ENCODE measurements at places on chromosomes 13 and 19.

DNA sequence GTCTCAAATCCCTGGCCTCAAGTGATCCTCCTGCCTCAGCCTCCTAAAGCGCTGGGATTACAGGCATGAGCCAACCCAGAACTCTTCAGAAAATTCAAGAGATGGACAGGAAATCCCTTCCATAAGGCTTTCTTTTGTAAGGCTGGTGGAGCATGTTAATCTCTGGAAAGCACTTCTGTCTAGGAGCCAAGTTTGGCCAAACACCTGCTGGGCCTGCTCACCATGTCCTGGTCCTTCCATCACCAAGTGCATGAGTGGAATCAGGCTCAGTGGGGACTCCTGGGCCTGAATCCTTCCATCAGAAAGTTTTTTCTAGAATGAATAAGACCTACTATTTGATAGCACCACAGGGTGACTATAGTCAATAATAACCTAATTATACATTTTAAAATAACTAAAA, 148.0 kb downstream of the DCLK1 start:
- no peak for DNase-seq

DNA sequence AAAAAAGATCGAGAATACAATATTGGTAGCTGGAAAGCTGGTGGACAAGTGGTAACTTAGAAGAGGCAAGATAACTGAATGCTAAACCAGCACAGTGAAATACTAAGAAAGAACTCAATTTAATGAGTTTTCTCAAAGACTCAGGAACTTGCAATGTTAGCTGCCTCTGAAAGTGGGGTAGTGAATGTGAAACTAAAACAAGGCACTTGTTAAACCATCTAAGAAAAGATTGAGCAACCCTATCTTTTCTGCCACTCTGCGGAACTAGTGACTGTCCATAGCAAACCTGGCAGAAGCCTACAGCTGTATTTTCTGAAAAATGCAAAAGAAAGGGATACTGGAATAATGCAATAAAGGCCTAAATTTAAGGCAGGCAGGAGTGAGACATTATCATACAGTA, 1574.4 kb upstream of the PRR20A start:
- no peak for DNase-seq

GRCh38 chr13:34347784-34348573, 530.0 kb downstream of the RFC3 start:
- DNase-seq: no peak

DNA sequence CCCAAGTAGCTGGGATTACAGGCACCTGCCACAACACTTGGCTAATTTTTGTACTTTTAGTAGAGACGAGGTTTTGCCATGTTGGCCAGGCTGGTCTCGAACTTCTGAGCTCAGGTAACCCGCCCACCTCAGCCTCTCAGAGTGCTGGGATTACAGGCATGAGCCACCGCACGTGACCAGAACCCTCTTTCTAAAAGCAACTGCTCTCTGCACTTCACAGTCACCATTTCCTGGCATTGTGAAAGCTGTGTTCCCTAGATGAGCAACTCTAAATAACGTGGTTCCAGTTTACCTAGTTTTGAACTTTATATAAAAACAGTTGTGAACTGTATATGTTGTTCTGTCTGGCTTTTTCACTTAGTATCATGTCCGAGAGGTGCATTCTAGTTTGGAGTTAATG, 152.9 kb downstream of the SIPA1L3 start:
- no peak for DNase-seq

GRCh38 chr13:31896427-31896826, 135.1 kb upstream of the FRY start:
- no peak for DNase-seq

DNA sequence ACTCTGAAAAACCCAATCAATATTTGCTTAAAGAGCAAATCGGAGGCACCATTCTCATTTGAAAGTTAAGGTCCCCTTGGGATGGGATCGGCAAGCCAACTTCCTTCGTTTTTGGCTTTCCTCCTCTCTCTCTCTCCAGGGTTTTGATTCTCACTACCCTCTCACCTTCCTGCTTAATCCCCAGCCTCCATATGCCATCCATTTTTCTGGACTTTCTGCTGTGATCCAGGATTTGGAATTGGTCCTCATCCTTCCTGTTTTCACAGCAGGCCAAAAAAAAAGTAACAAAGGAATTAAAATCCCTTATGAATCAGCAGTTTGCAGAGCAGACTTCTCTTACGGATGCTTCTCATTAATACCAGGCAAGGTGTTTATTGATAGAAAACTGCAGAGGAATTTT, 283.1 kb upstream of the TMTC4 start:
- DNase-seq: no peak

DNA sequence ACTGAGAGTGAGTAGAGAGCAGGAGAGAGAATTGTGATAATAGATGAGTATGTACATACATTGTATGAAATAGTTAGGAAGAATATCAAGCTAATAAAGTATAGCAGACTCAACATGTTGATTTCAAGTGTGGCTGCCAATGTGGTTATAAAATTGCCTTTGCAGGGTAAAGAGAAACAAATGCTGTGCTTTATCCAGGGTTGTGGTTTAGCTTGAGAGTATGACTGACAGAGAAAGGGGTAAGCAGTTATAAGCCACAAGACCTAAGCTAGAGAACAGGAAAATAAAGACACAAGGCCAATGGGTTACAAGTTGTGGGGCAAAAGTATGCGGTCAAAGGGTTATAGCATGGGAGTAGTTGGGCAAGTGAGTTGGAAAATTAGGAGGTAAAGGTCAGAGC, 1217.5 kb downstream of the DIAPH3 start:
- no peak for DNase-seq

DNA sequence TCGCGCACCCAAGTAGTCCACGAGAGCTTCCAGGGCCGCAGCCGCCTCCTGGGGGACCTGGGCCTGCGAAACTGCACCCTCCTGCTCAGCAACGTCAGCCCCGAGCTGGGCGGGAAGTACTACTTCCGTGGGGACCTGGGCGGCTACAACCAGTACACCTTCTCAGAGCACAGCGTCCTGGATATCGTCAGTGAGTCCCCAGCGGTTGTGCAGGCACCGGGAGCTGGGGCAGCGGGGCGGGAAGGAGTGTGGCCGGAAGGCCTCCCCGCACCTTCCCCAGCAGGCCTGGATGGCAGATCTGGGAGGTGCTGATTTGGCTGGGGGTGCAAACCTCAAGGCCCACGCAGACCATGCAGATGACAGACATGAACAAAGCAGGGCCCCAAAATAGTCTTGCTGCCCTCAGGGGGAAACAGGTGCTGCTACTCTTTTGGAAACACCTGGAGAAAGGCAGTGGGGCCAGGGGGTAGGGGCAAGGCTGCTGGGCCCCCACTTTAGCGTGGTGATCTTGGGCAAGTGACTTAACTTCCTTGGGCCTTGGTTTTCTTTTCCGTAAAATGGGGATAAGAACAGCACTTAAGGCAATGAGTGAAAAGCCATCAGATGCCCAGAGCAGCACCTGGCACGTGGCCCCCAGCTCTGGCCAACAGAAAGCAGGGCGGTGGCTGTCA, 4.0 kb downstream of the MAG start:
- DNase-seq: no peak

- DNase-seq: no peak
Observed at GRCh38 chr13:100797921-100798320, 123.3 kb upstream of the TMTC4 start.

GRCh38 chr19:42088471-42089190, 12.7 kb downstream of the ZNF574 start:
- DNase-seq: no peak

GRCh38 chr13:75699062-75699461, 62.9 kb downstream of the LMO7 start:
- no peak for DNase-seq

DNA sequence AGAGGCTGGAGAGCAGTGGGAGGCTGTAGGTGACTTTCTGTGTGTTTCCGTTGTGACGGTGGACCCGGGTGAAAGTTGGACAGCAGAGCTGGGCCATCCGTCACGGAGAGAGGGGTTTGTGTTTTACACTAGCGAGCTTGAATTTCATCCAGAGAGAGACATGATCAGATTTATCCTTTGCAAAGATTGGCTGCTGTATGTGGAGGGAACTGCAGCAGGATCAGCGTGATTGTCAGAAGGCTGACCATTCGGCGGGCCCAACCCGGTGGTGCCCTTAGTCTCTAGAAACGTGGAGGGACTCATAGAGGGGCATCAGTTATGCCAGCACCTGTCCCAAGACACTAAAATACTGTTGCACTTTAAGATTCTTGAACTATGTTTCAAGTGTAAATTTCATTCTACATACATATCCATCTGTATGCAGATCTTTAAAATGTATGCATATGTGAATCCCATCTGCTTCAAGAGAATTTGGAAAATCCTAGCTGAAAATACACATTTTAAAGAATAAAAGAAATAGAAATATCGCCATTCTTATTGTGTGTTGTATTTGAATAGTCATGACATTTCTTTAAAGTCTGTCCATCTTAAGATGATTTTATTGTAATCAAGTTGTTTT, 7.0 kb downstream of the FAM124A start:
- no peak for DNase-seq

GRCh38 chr19:640161-640558, 481 bp downstream of the FGF22 start:
- no peak for DNase-seq

- no peak for DNase-seq
Observed at GRCh38 chr19:5298471-5298901, 42.1 kb downstream of the PTPRS start.

GRCh38 chr13:46607768-46608564, 55.0 kb downstream of the LRCH1 start:
- DNase-seq: no peak

DNA sequence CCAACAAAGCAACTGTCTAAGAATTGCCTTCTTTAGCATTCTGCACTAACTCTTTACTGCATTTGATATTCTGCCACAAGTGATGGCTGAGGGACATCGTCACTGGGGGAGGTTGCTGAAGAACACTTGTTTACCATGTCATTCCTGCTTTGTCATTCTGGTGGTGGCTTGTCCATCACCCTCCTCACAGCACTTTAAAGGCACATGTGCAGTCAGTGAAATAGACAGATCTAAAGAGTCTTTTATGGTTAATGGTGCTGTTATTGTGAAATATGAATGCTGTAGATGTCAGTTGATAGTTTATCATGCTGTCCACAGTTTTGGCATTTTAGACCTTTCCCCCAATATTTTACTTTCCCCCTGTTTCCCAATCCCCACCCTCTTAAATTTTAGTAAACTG, 120.9 kb upstream of the TSC22D1 start:
- no peak for DNase-seq

DNA sequence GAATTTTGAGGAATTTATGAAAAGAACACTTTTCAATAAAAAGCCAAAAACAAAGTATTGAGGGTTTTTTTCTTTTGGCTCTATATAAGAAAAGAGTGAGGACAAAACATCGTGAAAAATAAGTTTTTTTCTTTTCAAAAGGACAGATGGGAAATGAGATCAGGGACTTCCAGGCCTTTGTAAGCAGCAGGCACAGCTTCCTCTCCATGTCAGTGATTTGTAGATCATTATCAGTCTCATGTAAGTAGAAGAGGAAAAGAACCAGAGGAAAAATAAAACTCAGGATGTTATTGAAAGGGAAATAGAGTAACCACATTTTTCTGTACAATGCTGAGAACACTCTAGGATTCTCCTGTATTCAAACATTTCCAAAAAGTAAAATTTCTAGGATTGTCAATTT, 29.9 kb downstream of the DOCK9 start:
- no peak for DNase-seq

DNA sequence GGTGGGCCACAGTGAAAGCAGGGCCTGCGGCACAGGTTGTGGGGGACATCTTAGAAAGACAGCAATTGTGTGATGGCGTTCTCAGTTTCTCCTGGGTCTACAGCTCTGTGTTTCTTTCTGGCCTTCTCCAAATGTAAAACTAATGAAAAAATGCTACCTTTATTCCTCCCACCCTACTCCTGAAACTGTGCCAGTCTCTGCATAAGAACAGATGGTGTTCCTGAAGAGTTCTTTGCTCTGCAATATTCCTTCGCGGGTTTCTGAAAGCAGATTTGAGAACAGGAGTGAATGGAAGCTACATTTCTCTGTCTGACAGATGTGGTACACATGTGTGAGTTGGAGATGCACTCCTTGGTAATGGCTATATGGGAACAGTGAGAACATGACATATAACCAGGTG, 18.0 kb upstream of the LRCH1 start:
- DNase-seq: no peak

DNA sequence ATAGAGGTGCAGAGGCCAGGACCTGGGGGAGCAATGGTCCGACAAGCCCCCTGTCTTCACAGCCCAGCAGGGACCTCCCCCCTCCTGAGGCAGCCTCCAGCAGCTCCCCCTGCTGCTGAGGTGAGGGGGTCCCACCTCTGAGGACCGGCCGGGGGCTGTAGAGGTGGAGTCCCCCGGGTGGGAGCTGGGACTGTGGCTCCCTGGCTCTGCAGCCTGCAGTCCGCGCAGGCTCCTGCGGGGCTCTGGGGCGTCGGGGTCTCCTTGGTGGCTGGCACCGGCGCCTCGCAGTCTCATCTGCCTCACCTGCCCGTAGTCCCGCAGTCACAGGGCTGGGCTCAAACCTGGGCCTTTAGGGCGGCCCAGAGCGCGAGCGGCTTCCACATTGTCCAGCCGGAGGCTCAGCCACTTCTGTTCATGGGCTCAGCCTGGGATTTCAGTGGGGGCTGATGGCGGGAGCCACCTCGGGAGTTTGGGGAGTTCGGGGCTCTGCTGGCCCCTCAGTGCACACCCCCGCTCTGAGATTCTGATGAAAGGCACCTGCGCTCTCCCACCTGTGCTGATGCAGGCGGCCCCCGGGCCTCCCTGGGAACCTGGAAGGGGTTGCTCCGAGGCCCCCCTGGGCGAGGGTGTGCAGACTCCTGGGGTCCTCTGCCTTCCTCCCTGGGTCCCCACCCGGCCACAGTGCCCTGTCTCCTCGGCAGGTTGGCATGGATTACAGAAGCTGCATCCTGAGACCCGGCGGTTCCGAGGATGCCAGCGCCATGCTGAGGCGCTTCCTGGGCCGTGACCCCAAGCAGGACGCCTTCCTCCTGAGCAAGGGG, 7.0 kb upstream of the ZNF554 start:
- DNase-seq: no peak

- no peak for DNase-seq
Observed at GRCh38 chr19:23996549-23996948, 81.9 kb downstream of the ZNF726 start.
